ENCODE measurements at places on chromosomes 7 and 10. TPM values are rescaled to one million over a fixed set of nuclear protein-coding genes. Genes with fewer than 3 reads are reported as not detected.
A peak's percentile ranks its signal among the peaks of the same experiment; 100 is the strongest.

Gene OR2A12
- total RNA-seq = not detected

DNA sequence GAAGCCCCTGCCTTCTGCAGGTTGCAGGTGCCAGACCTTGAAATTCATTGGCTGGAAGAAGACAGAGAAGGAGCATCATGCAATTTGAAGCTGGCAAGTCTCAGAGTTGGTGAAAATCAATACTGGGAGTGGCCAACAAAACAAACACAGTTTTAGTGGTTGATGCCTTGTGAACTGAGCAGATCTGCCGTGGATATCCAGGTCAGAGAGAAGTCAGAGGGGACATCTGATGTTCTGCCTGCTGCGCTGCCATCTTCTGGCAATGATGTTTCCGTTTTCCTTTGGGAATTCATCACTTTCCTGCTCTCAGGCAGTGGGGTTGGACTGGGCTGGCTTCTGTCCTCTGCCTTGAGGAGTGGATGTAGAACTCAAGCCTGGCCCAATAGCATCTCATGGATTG lies 132.0 kb downstream of the RPS24 start:
- DNase-seq = no peak

Gene DOCK1
- 132 TPM for total RNA-seq

DNA sequence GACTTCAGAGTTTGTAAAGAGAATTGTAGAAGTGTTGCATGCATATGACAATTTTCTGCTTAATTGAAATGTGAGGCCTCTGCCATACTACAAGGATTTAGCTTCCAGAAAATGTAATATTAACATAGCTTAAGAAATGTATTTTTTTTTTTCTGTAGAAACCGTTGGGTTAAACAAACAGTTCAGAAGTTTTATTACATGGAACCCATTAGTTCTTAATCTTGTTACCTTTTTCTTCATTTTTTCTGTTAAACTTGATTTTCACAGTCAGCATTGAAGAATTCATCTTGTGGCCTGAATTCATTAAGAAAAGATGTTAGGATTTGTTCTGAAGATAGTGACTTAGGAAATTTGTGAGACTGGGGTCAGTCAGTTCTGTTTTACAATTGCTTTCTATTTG lies 4.9 kb downstream of the PTEN start:
- no peak for DNase-seq

- no peak for DNase-seq
Measured at GRCh38 chr10:63865210-63865609, 344.0 kb downstream of the REEP3 start.

DNA sequence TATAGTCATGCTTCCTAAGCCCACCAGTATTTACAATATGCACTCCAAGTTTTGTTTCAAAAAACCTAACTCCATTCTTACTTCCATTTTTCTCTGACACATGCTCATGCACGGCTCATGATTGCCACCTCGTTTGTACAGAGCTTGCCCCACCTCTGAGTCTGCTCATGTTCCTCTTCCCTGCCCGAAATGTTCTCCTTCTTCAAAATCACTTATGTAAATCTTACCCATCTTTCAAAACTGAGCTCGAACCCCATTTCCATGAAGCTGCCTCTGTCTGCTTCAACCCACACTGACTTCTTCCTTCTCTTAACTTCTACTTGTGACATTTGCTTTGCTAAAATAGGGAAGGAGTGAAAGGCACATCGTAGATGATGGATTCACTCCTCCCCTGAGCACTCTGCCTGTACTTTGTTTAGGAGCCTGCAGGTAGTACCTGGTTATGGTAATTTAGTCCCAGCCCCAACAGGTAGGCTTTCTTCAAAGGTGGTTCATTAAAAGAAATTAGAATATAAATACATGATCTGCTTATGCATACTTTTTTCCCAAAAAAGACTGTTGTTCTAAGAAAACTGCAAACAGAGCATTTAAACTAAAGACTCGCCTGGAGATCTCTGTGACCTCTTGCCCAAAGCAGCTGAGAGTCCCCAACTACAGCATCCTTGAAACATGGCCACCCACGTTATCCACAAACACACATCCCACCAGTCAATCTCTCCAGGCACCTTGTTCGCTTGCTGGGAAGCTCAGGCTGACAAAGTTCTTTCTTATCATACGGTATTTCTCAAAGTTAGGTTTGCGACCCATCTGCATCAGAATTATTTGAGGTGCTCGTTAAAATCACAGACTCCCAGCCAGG lies 172.0 kb downstream of the DGKI start:
- no peak for DNase-seq

DNA sequence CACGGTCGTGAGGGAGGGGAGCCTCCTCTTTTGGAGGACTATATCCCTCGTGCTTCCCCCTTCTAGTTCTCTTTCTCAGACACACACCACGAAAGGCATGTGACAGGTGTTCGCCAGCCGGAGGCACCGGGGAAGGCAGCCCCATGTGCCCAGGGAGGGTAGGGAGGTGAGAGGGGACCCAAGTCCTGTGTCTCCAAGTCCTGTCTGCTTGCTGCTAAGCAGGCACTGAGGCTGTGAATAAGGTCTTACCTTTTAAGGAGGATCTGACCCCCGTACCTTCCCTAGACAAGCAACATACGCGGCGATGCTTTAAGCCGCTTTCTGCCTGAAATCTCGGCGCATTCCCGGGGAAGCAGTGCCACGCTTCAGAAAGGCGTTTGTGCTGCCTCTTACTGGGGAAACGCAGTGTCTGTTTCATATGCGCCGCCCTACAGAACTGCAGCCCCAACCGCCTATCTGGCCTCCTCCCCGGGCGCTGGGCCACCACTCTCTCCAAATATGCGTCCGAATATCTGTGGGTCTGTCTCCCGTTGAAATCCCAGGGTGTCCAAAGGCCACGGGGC lies 770 bp downstream of the PLXNA4 start:
- DNase-seq = no peak

GRCh38 chr10:36053775-36054174 lies 411.7 kb upstream of the FZD8 start:
- DNase-seq = no peak

Gene SORCS1
- total RNA-seq = 14.8 TPM

GRCh38 chr10:12592967-12593366 lies 243.6 kb downstream of the CAMK1D start:
- no peak for DNase-seq

GRCh38 chr7:84013616-84014240 lies 180.9 kb downstream of the SEMA3A start:
- no peak for DNase-seq

GRCh38 chr7:4724648-4725013 lies 42.5 kb downstream of the FOXK1 start:
- DNase-seq = no peak

DNA sequence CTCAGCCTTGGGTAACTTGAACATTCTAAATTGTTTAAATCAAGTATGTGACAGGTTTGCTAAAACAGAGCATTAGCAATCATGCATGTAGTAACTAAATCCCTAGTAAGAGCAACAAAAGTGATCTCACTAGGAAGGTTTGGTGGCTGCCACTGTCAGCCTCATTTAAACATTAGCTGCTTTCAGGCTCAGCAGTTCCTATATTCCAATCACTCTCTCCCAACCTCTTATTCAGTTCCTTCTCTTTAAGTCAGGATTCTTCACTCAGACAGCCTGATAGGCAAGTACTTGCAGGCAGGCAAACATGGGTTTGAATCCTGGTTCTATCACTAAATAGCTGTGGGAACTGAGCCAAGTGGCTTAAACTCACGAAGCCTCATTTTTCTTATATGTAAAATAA lies 3.6 kb downstream of the CREB3L2 start:
- DNase-seq = no peak

- DNase-seq = peak; percentile 74
Measured at GRCh38 chr7:30166155-30166840, 31.5 kb downstream of the MTURN start.

DNA sequence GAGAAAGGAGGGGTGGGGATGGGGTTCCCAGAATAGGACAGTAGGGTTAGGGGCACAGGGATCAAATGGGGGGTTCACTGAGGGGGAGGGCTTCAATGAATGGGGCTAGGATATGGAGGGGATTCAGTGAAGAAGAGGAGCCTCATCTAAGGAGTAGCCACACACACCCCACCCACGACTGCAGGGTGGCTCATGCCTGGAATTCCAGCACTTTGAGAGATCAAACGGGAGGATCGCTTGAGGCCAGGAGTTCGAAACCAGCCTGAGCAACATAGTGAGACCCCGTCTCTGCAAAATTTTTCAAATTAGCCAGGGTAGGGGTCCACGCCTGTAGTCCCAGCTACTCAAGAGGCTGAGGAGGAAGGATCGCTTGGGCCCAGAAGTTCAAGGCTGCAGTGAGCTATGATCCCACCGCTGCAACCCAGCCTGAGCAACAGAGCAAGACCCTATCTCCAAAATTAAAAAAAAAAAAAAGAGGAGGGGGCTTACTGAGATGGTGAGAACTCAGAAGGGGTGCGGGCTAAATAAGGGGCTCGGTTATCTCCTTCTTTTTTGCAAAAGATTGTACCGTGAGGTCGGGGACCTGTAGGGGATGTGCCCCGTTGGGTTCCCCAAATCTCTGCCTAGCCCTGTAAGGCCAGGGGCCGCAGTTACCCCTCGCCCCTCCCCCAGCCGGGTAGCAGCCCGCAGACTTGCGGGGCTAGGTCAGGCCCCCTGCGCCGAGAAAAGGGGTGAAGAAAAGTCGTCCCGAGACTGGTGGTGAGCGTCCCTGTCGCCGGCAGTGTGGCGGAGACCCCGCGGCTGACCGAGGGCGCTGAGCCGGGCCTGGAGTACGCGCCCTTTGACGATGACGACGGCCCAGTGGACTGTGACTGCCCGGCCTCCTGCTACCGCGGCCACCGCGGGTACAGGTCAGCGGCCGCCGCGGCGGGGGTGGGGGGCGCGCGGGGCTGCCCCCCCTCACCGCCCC lies 43.1 kb upstream of the HSPB1 start:
- no peak for DNase-seq

DNA sequence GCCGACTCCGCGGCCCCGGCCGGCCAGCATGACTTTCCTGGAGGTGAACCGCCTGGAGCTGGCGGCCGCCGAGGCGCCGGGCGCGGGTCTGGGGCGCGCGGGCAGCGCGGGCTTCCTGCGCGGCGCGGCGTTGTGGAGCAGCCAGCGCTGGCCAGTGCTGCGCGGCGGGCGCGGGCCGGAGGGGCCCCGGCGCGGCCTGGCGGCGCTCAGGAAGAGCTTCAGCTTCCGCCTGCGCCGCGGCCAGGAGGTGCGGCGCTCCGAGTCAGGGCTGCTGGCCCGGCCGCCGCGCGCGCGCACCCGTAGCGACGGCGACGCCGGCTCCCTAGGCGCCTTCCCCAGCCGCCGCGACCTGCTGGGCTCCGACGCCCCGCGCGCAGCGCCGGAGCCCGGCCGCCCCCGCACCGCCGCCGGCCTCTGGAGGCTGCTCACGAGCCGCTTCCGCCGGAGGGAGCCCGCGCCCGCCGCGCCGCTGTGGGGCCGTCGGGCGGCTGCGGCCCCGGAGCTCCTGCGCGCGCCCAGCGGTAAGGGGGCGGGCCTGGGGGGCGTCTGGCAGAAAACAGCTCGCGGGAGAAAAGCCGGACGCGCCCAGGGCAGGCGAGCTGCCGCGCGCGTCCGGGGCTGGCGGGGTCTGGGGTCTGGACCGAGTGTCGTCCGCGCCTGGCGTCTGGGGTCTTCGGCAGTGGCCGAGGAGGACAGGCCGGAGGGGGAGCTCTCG lies 29.0 kb downstream of the AGAP3 start:
- no peak for DNase-seq

DNA sequence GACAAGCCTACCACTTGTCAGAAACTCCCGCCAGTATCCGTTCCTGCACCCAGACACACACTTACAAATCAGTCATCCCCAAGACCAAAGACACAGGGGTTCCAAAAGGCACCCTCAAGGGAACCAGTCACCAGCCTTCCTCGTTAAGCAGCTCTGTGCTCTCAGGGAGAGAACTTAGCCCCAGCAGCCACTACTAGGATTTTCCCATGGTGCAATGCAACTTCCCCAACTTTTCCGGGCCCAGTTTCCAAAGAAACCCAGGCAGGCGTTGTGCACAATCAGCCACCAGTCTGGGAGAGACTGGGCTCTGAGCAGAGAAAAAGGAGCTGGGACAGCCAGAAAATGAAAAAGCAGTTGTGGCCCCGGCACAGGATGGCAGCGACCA lies 1.2 kb downstream of the DLG5 start:
- no peak for DNase-seq

- DNase-seq = no peak
Measured at GRCh38 chr7:103805346-103805745, 184.1 kb downstream of the RELN start.

- no peak for DNase-seq
Measured at GRCh38 chr7:43669286-43670081, 59.8 kb downstream of the COA1 start.

DNA sequence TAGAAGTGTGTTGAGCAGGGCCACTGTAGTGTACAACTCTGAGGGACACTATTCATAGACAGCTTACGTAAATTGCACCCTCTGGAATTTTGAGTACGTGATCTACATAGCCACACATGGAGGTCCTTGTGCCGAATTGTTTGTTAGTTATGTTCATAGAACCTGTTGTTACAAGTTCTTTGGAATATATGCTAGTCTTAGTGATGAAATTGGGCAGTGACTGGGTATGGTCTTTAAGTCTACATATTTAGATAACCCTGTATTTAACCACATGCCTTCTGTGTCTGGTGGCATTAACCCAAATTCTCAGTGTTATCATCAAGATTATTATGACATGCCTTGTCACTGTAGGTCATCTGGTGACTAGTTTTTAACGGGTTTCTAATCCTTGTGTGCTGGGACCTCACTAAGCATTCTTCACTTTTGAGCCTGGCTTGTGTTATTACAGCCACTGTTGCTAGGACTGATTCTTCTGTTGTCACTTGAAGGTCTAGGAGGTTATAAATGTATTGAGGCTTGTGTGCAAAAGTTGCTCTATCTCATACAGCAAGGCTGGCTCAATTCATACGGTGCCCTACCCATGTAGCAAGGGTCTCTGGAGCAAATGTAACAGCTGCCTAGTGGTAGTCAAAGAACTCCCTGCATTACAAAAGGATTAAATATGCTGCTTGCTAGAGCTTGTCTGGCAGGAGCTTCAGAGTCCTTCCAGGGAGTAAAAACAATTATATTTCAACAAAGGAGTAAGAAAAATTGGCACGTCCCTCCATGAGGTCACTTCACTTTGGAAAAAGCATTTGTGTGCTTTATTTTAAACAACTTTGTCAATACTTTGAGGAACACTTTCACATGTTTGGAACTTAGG lies 65.4 kb downstream of the CDK14 start:
- DNase-seq = no peak

Gene PRLHR
- 0.48 TPM for total RNA-seq

GRCh38 chr7:22577470-22578001 lies 77.5 kb upstream of the STEAP1B start:
- DNase-seq = no peak

Gene PIP
- total RNA-seq = not detected

GRCh38 chr10:102522874-102523249 lies 19.1 kb downstream of the SUFU start:
- DNase-seq = no peak

DNA sequence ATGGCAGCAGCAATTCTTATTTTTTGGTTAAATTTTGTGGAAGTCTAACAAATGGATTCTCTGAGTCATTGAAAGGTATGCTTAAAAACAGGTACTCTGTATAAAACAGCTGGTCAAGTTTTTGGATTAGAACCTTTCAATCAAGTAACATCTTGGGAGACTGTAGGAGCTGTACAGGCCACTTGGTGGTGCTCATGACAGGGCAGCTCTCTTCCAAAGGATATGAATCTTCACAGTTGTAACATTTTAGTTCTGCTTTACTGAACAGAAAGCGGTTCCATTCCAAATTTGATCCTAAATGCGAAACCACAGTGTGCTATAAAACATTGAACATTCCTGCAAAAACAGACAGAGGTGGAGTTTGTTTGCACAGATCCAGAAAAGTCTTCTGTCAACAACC lies 44.5 kb upstream of the AGR3 start:
- DNase-seq = no peak

Data from urinary bladder (tissue), 4 donors.